ENCODE measurements at places on chromosomes 2 and 18.
A peak's percentile ranks its signal among the peaks of the same experiment; 100 is the strongest.

- H3K4me3 ChIP-seq, result no peak overlapping the region
- peak overlapping the region; percentile 64 for H3K27ac ChIP-seq
- no peaks in the 10 kb centered on the region for H3K27me3 ChIP-seq
- H3K4me1 ChIP-seq, result peaks cover 11% of the 10 kb centered on the region
- no peaks in the 10 kb centered on the region for H3K36me3 ChIP-seq
- peak; percentile 93 for DNase-seq
Observed at GRCh38 chr2:127638361-127639110, 7.4 kb upstream of the GPR17 start.

DNA sequence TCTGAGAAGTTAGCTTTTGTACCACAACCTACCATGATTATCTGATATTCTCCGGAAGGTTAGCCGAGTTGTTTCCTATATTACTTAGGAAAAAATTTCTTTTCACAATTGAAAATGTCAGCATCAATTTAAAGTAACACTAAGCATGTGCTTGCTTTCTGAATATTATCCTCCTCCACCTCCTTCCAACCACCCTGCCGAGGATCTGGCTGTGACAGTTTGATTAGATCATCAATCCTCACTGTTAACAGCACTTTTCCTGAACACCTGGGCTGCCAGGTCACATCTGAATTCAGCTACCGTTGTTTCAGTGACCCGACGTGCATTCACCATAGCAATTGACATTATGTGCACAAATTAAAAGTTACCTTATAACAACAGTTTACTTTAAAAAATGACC, 207.0 kb downstream of the ZNF407 start:
- DNase-seq, result peak; percentile 35
- no peaks in the 10 kb centered on the region for H3K27me3 ChIP-seq
- H3K36me3 ChIP-seq, result no peaks in the 10 kb centered on the region
- no peak overlapping the region for H3K27ac ChIP-seq
- H3K4me3 ChIP-seq, result no peak overlapping the region
- peaks cover 3% of the 10 kb centered on the region for H3K4me1 ChIP-seq

DNA sequence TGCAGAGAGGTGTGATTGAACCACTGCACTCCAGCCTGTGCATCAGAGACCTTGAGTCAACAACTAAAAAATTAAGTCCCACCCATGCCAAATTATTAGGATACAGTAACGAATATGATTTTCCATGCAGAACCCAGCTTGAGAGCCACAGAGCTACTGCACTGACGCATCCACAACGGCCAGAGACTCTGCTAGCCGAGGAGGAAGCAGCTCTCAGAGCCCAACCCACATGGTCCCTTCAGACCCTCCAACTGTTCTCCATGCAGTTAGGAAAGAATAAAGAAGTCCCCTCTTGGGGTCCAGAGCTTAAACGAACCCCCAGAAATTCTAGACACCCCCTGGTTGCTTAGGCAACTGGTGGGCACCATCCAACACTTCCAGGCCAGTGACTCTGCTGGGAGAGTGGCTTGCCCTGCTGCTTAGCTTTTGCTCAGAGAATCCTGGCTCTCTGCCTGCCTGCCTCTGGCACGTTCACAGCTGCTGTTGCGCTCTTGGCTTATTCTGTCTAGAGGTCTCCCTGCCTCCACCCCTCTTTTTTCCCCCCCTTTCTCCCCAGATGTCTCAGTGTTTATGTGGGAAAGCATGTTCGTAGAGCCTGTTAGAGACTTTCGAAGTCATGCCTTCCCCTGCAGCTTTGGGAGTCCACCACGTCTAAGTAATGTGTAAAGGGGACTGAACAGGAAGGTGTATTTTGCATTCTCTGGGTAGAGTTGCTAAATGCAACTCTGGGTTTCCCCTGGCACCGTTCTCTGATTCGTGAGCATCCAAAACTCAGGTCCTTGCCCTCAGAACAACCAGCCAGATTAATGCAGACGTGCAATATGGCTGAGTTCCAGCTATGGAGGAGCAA, 26.0 kb upstream of the SP3 start:
- H3K36me3 ChIP-seq, result no peaks in the 10 kb centered on the region
- H3K4me1 ChIP-seq, result no peaks in the 10 kb centered on the region
- no peaks in the 10 kb centered on the region for H3K27me3 ChIP-seq
- H3K4me3 ChIP-seq, result no peak overlapping the region

DNA sequence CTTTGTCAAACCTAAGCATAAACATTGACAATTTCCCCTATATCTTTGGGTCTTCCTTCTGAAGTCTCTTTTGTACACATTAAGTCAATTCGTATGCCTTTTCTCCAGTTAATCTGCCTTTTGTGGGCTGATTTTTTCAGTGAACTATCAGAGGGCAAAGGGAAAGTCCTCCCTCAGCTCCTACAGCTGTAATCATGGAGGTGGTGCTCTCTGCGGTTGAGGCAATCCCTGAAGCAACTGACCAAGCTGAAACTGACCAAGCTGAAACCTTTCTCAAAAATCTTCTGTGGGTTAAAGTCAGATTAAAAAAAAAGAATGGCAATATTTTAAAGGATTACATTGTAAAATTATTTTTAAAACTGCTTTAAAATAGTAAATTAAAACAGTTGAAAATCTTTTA, 105.8 kb upstream of the DNAJC10 start:
- H3K4me1 ChIP-seq, result no peaks in the 10 kb centered on the region
- no peak overlapping the region for H3K27ac ChIP-seq
- no peaks in the 10 kb centered on the region for H3K36me3 ChIP-seq
- H3K27me3 ChIP-seq, result no peaks in the 10 kb centered on the region

GRCh38 chr2:191813943-191814342, 32.9 kb downstream of the CAVIN2 start:
- H3K27ac ChIP-seq, result no peak overlapping the region
- no peak overlapping the region for H3K4me3 ChIP-seq
- DNase-seq, result no peak
- no peaks in the 10 kb centered on the region for H3K36me3 ChIP-seq
- no peaks in the 10 kb centered on the region for H3K27me3 ChIP-seq

DNA sequence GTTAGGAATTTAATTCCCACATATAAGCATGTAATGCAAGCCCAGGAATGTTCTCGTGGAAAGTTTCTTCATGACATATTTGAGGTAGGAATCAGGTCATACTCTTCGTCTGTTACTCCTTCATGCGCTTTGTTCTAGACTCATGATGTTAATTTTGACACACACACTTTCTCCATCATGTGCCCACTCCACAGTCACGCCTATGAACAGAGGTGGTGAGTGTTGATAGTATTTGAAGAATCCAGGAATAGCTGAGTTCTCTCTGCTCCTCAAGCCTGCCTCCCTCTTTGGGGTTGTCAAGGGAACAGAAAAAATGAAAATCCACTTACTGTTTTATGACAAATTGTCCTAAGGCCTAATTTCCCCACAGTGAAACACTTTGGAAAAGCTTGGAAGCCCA, 117.3 kb upstream of the SERPINE2 start:
- no peak overlapping the region for H3K4me3 ChIP-seq
- peaks cover 16% of the 10 kb centered on the region for H3K4me1 ChIP-seq
- no peaks in the 10 kb centered on the region for H3K27me3 ChIP-seq
- no peaks in the 10 kb centered on the region for H3K36me3 ChIP-seq
- no peak for DNase-seq

GRCh38 chr2:206277503-206277902, 3.0 kb downstream of the ZDBF2 start:
- H3K36me3 ChIP-seq, result no peaks in the 10 kb centered on the region
- peaks cover 8% of the 10 kb centered on the region for H3K27me3 ChIP-seq
- H3K4me1 ChIP-seq, result no peaks in the 10 kb centered on the region
- DNase-seq, result no peak
- no peak overlapping the region for H3K4me3 ChIP-seq

- H3K27me3 ChIP-seq, result no peaks in the 10 kb centered on the region
Observed at GRCh38 chr2:148546270-148546669, 98.3 kb upstream of the EPC2 start.

DNA sequence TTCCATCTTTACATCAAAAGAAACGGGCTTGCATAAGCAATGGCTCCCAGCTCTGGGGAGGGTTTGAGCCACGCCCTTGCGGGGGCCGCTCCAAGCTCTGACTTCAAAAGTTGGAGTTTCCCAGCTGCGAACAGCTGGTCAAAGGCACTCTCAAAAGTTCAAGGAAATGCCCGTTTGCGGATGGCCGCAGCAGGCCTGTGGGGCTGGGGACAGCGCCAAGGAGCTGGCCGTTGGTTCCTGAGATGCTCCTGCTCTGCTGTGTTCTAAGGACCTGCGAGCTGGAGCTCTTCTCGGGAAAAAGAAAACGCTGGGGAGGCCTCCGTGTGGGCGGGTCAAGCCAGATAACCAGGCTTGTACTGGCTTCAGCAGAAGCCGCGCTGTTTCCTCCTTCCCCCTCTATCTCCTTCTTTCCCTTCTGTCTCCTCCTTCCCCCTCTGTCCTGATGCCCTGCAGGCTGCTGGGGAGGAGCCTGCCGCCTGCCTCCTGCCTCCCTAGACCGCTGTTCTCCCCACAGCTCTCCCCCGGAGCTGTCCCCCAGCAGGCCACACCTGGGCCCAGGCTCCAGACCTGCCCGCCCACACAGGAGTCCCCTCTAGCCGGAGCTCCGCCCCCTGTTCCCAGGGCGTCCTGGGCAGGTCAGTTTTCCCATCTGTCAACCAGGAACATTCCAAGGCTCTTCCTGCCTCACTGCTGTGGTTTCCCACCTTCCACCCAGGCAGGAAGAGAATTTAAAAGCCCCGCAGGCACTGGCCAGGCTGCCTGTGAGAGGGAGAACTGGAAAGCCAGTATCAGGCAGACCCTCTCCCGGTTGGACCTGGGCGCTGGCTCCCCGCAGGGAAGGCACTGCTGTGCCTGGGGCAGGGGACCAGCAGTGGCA, 14.1 kb downstream of the KLF11 start:
- no peaks in the 10 kb centered on the region for H3K4me1 ChIP-seq
- H3K36me3 ChIP-seq, result no peaks in the 10 kb centered on the region
- peak overlapping the region; percentile 2 for H3K4me3 ChIP-seq
- DNase-seq, result peak; percentile 99
- H3K27me3 ChIP-seq, result no peaks in the 10 kb centered on the region

DNA sequence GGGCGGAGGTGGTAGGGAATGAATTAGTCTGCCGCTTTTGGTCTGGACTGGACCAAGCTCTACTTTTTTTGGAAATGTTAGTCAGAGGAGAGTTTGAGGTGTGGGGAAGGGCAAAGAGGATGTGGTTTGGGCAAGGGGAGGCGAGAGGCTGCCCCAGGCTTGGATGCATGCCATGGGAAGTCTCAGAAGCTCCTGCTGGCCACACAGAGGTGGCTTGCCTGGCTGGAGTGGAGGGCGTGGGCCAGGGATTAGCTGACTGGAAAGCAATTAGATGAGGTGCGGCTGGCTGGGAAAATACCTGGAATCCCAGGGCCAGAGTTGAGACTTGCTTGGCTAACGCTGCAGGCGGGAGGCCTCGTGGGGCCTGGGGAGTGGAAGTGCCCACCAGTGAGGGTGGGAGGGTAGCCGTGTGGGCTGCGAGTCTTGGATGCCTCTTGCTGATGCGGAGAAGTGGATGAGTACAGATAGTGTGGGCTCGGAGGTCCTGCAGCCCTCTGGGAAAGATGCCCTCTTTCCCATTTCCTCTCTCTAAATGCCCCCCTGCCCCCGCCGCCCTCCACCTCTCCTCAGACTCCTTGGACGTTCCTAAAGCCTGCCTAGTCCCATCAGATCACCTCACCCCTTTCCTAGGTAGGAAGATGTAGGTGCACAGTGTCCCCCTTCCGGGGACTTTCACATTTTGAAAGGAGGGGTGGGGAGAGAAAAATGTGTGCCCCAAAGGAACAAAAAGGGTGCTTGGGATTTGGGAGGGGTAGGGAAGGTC, 117.6 kb downstream of the SMAD7 start:
- peaks cover 21% of the 10 kb centered on the region for H3K4me1 ChIP-seq
- peak overlapping the region; percentile 39 for H3K27ac ChIP-seq
- DNase-seq, result peak; percentile 59

- no peaks in the 10 kb centered on the region for H3K36me3 ChIP-seq
- H3K4me3 ChIP-seq, result no peak overlapping the region
- H3K27me3 ChIP-seq, result no peaks in the 10 kb centered on the region
- no peak for DNase-seq
- no peaks in the 10 kb centered on the region for H3K4me1 ChIP-seq
- no peak overlapping the region for H3K27ac ChIP-seq
Observed at GRCh38 chr18:36283448-36283847, 14.1 kb upstream of the FHOD3 start.

GRCh38 chr18:45621061-45621511, 5.8 kb downstream of the SLC14A2 start:
- DNase-seq, result peak; percentile 74
- peaks cover 1% of the 10 kb centered on the region for H3K4me1 ChIP-seq
- no peaks in the 10 kb centered on the region for H3K27me3 ChIP-seq
- H3K27ac ChIP-seq, result no peak overlapping the region
- no peaks in the 10 kb centered on the region for H3K36me3 ChIP-seq
- H3K4me3 ChIP-seq, result no peak overlapping the region

GRCh38 chr2:38060236-38061018, 15.5 kb downstream of the CYP1B1 start:
- no peak overlapping the region for H3K4me3 ChIP-seq
- H3K27ac ChIP-seq, result no peak overlapping the region
- H3K27me3 ChIP-seq, result no peaks in the 10 kb centered on the region
- H3K36me3 ChIP-seq, result no peaks in the 10 kb centered on the region
- DNase-seq, result no peak
- no peaks in the 10 kb centered on the region for H3K4me1 ChIP-seq

DNA sequence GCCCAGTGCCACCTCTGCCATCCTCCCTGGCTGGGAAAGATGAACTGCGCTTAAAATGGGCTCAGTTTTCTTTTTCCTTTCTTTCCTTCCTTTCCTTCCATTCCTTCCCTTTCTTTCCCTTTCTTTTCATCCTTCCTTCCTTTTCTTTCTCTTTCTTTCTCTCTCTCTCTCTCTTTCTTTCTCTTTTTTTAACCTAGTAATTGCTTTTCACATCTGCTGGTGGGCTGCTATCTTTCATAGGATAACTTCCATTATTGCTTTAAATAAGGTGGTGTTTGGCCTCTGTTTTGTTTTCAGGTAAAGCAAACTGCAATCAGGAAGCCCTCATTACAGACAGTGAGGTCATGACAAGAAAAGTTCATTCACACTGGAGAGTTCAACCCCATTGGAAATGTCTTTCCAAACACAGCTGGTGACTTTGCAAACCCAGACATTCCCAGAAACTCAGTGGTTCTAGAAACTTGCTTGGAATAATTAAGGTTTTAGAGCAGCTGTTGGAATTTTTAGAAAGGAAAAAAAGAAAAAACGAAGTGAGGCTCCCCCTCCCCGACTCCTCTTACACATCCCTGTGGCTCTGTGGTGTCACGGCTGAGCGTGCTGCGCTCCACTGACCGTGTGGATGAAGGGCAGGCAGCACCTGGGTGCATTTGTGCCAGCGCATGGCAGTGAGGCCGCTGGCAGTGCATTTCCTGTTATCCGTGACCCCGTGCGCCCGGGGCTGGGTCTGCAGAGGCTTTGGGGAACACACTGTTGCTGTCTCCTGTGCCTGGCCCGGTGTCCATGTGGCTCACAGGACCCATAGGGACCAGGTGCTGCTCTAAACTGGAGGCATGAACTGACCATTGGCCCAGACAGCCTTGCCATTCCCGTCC, 76.9 kb downstream of the MBP start:
- H3K27ac ChIP-seq, result peak overlapping the region; percentile 21
- no peaks in the 10 kb centered on the region for H3K36me3 ChIP-seq
- no peak overlapping the region for H3K4me3 ChIP-seq
- DNase-seq, result no peak
- H3K4me1 ChIP-seq, result peaks cover 12% of the 10 kb centered on the region
